ENCODE measurements at places on chromosomes 7 and 10. TPM values are rescaled to one million over a fixed set of nuclear protein-coding genes. Genes with fewer than 3 reads are reported as not detected.
A peak's percentile ranks its signal among the peaks of the same experiment; 100 is the strongest.

Gene C10orf67
- total RNA-seq: 0.73 TPM

Gene CUBN
- total RNA-seq: 0.25 TPM

Gene TPST1
- total RNA-seq: 2.0 TPM

Gene RELN
- total RNA-seq: 0.15 TPM

Gene CTAGE6
- total RNA-seq: 0.21 TPM

Gene C7orf33
- not detected for total RNA-seq

GRCh38 chr7:76397409-76398183, 11.9 kb downstream of the SSC4D start:
- peak; percentile 83 for DNase-seq

GRCh38 chr7:98079891-98080648, 26.6 kb upstream of the LMTK2 start:
- DNase-seq: no peak

DNA sequence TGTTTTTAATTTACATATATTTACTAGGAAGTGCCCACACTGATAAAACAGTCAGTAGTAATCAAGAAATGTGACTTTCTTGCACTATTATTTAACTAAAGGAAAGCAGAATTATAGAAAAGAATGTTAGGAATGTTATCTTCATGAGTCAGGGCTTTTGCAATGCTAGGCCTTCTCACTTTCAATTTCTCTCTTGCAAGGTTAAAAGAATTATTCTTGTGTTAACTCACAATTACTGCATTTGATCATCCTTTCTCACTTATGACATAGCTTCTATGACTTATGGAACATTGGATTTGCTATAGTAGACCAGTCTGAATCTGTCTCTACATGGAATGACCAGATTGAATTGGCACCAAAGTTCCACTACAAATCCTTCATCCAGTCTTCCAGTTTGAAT, 192.4 kb downstream of the SDK1 start:
- no peak for DNase-seq

GRCh38 chr10:132076578-132077081, 10.9 kb downstream of the JAKMIP3 start:
- no peak for DNase-seq

DNA sequence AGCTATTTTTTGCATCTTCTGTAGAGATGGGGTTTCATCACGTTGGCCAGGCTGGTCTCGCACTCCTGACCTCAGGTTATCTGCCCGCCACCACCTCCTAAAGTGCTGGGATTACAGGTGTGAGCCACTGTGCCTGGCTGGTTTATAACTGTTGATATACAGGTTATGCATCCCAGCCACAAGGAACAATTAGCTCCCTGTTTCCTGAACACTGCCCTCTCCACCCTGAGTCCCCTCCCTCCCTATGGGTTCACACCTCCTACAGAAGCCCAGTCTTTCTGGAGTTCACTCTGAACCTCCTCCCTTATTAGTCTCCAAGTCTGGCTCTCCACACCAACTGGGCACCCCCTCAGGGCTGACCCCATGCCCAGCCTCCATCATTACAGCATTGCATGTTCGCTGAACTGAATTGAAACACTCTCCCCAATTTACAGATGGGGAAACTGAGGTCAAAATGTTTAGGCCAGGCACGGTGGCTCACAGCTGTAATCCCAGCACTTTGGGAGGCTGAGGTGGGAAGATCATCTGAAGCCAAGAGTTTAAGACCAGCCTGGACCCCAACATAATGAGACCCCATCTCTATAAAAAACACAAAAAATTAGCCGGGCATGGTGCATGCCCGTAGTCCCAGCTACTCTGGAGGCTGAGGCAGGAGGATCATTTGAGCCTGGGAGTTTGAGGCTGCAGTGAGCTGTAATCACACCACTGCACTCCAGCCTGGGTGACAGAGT, 1.7 kb upstream of the CLIP2 start:
- DNase-seq: no peak

GRCh38 chr7:148687555-148687954, 11.1 kb upstream of the CUL1 start:
- no peak for DNase-seq

GRCh38 chr7:141691540-141691939, 10.4 kb downstream of the DENND11 start:
- DNase-seq: no peak

Data from activated T-cell treated with anti-CD3 and anti-CD28 coated beads, Interleukin-2, amount 50 U/mL, for 4 hours (primary cell).